HT1080 (cell line): ENCODE measurements at places on chromosomes 11 and 22.
A peak's percentile ranks its signal among the peaks of the same experiment; 100 is the strongest.

- no peak for DNase-seq
Observed at GRCh38 chr22:29156507-29156906, 49.2 kb upstream of the EMID1 start.

- no peak for DNase-seq
Observed at GRCh38 chr11:7019500-7020182, 505 bp downstream of the ZNF214 start.

DNA sequence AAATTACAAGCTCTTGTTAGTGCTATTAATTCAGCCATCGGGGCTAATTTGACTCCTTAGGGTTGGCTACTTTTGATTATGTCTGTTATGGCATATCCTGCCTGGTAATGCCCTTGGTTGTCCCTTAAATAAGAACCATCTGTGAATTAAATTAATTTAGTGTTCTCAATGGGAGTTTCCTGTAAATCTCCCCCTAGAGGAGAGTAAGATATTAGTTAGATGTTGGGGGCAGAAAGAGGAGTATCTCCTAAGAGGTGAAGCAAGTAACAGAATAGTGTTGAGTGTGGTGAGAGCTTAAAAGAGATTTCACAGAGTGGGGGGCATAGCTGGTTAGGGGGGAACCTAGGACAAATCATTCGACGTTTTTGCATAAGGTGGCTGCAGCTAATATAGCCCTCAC lies 1126.9 kb downstream of the JRKL start:
- DNase-seq, result no peak

DNA sequence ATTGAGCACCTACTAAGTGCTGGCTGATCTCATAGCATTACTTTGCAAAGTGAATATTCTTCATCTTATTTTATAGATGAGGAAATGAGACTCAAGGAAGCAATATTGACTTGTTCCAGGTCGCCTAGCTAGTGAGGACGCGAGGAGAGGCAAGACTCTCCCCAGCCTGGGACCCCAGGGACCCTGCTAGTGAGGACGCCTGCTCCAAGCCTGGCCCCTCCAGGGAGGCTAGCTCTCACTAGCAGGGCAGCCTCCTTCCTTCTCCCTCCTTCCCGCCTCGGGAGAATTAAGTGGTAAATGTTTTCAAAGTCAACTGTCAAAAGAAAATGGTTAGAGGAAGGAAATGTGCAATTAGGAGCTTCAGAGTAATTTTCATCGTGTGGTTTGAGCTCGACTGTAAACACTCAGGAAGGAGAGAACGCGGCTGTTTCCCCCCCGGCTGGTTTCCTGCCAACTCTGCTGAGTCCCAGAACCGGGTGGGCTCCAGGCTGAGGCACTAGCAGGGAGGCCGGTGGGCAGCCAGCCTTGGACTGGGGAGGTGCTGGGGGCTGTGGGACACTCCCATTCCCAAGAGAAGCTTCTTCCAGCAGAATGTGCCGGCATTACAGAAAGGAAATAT lies 17.9 kb downstream of the MYEOV start:
- DNase-seq, result no peak

DNA sequence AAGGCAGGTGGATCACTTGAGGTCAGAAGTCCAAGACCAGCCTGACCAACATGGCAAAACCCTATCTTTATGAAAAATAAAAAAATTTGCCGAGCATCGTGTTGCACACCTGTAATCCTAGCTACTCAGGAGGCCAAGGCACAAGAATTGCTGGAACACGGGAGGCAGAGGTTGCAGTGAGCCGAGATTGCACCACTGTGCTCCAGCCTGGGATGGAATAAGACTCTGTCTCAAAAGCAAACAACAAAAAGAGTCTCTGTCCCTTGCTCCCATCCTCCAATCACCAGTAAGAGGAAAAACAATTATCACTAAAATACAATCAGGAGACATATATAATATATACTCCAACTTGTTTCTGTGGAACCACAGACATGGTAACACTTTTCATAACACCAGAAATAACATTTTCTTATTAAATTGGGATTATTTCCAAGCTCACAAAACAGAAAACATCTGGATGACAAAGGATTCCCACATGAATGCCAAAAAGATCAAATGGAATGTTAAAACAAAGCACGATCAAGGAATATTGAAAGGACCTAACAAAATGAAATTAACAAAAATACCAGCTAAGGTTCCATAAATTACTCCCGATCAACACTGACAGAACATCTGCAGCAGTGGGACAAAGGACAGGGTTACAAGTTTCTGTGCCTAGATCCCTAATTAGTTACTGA lies 15.2 kb downstream of the FCHSD2 start:
- DNase-seq, result no peak

- no peak for DNase-seq
Observed at GRCh38 chr11:64428693-64429092, 69.7 kb downstream of the RPS6KA4 start.

GRCh38 chr11:123454060-123454651 lies 24.1 kb downstream of the GRAMD1B start:
- peak; percentile 99 for DNase-seq

GRCh38 chr22:34414467-34415440 lies 494.5 kb upstream of the LARGE1 start:
- peak; percentile 69 for DNase-seq

DNA sequence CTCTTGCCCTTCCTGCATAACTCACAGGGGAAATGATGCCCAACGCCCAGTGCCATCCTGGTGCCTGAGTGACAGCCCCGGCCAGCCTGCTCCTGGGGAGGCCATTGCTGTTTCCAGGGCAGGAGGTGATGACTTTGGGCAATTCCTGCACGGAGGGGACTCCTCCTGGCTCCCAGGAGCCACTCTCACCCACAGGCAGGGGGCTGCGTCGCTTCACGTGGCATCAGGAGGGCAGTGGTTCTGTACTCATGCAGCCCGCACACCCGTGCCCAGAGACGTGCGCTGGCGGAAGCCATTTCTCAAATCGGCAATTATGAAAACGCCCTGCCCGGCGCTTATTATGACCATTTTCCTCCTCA lies 272.3 kb downstream of the CTTN start:
- DNase-seq, result no peak

GRCh38 chr11:72482211-72482812 lies 48.0 kb upstream of the CLPB start:
- peak; percentile 83 for DNase-seq

DNA sequence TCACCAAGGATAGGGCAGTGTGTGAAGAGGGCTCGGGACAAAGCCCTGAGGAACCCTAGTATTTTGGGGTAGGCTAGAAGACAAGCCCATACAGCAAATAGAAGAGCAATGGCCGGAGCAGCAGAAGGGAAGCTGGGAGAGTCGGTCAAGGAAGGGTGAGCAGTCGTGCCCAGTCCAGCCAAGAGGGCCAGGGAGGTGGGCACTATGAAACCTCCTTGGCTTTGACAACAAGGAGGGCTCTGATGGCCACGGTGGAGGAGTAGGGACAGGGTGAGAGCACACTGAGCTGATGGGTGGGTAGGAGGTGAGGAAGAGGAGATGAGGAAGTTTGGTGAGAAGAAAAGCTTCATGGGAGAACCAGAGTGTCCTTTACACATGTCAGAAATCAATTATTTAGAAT lies 2.2 kb upstream of the YWHAH start:
- no peak for DNase-seq

- peak; percentile 65 for DNase-seq
Observed at GRCh38 chr11:28606930-28607329, 498.7 kb downstream of the METTL15 start.

- DNase-seq, result peak; percentile 78
Observed at GRCh38 chr11:60305906-60306619, 21.0 kb upstream of the MS4A6E start.

DNA sequence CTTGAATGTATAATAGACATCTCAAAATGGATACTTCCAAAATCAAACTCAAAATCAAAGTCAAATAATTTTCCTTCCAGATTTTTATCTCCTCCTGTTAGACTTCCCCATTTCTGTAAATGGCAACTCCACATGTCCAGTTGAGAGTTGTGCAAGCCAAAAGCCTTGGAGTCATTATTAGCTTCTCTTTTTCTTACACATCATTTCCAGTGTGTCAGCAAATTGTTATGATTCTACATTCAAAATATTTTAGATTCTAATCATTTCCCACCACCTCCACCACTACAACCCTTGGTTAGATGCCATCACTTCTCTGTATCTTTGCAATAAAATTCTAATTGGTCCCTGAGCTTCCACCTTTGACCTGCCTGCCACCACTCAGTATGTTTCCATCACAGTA lies 155.7 kb downstream of the CNTN5 start:
- DNase-seq, result no peak
